ENCODE measurements at places on chromosomes 13 and 19.

DNA sequence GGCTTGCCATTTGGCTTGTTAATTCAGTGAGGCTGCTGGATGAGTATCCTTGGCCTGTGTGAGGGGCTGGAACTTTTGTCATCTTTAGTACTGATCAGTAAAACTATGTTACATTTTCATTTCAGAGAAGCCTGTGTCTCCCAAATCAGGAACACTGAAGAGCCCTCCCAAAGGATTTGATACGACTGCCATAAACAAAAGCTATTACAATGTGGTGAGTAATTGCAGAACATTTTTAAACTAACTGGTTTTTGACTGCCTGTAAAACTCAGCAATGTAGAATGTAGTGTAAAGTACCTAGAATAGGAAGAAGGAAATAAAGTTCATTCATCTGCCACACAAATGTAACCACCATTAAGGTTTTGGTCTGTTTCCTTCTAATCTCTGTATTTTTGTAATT lies 87.4 kb upstream of the TEX29 start:
- DNase-seq, result no peak

- no peak for DNase-seq
These were observed 607 bp downstream of the PLEKHJ1 start for GRCh38 chr19:2235381-2236063.

DNA sequence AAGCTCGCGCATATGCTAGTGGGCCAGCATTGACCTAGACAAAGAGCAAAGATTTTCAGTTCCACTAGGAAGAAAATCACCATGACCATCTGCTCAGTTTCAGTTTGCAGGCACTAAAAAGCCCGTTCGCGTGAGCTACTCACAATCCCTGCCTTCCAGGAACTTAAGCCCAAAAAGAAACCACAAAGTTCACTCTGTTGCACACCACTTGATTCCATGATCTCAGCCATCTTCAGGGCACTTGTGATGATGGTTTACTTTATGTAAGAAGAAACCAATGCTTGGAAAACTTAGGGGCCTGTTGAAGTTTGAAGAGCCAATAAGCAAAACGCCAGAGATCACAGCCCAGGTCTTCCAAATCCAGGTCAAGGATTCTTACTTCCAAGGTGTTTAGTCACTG lies 45.0 kb upstream of the SLC15A1 start:
- DNase-seq, result no peak

DNA sequence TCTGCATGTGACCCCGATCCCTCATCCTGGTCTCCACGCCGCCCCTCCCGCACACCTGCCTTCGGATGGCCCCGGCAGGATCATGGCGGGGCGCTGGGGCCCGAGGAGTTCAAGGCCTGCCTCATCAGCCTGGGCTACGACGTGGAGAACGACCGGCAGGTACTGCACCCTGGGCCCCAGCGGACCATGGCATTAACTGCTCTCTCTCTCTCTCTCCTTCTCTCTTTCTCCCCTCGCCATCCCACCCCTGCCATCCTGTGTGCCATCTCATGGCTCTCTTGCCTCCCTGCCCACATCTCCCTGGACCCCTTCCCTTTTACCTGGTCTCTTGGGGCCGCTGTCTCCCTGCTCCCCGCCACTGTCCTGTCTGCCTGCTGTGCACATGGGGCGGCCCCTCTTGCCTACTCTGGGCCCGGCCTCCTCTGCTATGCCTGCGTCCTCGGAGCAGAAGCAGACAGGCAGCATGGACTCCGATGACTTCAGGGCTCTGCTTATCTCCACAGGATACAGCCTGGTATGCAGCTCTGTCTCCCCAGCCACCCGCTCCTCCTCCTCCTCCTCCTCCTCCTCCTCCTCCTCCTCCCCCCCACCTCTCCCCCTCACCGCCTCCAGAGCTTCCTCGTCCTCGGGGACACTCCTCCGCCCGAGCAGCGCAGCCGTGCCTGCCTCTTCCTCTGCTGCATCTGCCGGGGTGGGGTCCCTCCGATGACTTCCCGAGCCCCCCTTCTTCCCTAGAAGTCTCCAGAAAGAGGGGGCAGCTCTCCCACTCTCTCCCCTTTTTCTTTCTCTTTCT lies 16.2 kb downstream of the CAPN12 start:
- no peak for DNase-seq

DNA sequence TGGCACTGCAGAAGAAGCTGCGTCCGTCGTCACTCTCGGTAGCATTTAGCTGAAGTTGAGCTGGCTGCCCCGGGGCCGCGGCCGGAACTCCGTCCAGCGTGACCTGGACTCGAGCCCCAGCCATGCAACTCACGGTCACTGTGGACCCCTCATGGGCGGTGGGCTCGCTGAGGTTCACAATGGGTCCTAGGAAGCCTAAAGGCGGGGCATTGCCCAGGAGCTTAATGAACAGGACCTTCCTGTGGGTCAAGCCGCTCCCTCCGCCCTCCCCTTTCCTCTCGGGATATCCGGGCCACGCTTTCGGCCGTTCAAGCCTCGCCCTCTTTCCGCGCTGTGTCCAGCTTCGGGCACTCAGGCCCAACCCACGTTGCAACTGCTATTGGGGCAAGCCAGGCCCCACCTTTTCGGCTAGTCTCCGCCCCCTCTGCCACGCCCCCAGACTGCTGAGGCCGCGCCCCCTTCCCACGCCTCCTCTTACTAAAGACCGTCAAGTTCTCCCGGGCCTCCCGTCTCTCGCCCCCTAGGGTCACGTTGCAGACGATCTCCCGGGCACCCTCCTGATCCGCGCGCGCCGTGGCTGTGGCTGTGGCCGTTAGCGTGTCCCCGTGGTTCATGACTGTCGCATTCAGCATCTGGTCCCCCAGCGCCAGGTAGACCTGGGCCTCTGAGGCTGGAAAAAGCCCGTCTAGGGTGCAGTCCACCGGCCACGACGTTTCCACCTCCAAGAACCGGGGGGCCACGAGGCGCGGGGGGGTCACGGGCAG lies 1.4 kb upstream of the RAVER1 start:
- peak; percentile 81 for DNase-seq

- DNase-seq, result no peak
These were observed 87.4 kb upstream of the ARHGEF7 start for GRCh38 chr13:111027458-111028439.

- no peak for DNase-seq
These were observed 975.5 kb downstream of the OLFM4 start for GRCh38 chr13:54004026-54004699.

- DNase-seq, result no peak
These were observed 7.3 kb upstream of the CYP2A7 start for GRCh38 chr19:40889366-40889765.

DNA sequence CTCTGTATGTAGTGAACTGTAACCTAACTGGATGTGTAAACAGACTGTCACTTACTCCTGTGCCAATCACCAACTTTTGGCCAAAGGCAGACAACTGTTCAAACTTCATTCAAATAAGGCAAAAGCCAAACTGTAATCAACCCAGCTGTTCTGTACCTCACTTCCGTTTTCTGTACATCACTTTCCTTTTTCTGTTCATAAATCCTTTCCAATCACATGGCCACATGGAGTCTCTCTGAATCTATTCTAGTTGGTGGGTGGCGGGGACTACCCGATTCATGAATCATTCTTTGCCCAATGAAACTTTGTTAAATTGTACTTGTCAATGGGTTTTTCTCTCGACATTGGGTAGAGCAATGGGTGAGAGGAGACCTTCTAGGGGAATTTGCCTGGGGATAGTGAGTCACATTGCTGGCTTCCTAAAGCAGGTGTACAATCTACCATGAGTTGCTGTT lies 178.3 kb upstream of the RFC3 start:
- DNase-seq, result no peak

GRCh38 chr13:23504180-23504579 lies 66.0 kb upstream of the TNFRSF19 start:
- no peak for DNase-seq

DNA sequence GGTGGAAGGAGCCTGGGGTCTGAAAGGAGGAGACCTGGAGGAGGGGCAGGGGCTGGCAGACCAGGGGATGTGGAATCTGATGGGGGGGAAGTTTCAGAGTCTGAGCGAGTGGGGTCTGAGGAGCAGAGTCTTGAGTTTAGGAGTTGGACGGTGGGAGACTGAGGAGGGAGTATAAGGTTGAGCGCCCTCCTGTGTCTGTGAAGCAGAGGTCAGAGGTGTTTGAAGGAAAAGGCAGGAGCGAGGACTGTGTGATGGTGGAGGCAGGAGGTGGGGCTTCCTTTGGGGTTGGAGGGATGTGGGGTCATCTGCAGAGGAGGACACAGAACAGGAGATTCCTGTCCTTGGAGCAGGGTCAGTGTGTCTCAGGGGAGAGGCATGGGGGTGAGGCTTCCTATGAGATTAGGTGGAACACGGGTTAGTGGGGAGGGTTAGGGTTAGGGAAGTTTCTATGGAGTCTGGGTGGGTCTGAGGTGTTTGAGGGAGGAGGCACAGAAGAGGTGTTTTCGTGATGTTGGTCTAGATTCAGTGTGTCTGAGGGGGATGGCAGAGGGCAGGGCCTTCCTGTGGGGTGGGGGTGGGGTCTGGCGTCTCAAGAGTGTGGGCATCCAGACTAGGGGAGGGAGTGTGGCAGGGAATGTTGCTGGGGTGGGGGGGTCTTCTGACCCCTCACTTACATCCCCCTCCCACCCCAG lies 8.3 kb downstream of the RYR1 start:
- DNase-seq, result peak; percentile 20

DNA sequence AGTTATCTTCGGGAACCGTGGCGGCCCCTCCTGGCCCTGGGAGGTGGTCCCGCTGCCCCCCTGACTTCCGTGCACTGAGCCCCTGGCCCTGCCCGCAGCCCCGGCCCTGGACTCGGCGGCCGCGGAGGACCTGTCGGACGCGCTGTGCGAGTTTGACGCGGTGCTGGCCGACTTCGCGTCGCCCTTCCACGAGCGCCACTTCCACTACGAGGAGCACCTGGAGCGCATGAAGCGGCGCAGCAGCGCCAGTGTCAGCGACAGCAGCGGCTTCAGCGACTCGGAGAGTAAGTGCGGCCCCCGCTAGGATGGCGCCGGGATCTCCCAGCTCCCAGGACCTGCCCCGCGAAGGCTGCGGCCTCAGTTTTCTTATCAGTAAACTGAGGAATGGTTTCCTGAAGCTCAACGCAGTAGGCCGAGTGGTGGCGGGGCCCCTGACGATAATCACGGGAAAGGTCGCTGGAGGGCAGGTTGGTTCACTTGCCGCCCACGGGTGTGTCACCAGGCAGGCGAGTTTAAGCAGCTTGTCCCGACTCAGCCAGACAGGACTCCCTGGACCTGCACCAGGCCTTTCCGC lies 924 bp downstream of the RGCC start:
- DNase-seq, result peak; percentile 17

DNA sequence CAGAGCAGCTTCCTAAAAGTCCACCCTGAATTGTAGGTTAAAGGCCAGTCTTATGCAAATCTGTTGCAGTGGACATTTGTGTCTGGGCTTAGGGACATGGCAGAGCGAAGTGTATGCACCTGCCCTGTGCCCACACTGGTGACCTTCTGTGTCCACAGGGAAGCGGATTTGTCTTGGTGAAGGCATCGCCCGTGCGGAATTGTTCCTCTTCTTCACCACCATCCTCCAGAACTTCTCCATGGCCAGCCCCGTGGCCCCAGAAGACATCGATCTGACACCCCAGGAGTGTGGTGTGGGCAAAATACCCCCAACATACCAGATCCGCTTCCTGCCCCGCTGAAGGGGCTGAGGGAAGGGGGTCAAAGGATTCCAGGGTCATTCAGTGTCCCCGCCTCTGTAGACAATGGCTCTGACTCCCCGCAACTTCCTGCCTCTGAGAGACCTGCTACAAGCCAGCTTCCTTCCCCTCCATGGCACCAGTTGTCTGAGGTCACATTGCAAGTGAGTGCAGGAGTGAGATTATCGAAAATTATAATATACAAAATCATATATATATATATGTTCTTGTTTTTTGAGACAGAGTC lies 25.5 kb downstream of the CYP2B6 start:
- DNase-seq, result no peak

GRCh38 chr13:83702021-83702420 lies 180.3 kb downstream of the SLITRK1 start:
- DNase-seq, result no peak

DNA sequence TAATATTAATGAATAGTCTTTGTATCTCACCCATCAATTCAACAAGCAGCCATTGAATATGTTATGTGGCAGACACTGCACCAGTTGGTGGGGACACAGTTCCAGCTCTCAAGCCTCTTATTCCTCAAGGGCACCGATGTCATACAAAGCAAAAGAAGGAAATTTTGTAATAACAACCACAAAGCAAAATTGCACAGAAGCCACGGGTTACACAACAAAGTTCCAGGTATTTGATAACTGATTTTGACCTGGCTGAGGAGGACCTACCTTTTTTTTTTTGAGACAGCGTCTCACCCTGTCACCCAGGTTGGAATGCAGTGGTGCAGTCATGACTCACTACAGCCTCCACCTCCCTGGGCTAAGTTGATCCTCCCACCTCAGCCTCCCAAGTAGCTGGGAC lies 266.7 kb downstream of the FOXO1 start:
- DNase-seq, result no peak

DNA sequence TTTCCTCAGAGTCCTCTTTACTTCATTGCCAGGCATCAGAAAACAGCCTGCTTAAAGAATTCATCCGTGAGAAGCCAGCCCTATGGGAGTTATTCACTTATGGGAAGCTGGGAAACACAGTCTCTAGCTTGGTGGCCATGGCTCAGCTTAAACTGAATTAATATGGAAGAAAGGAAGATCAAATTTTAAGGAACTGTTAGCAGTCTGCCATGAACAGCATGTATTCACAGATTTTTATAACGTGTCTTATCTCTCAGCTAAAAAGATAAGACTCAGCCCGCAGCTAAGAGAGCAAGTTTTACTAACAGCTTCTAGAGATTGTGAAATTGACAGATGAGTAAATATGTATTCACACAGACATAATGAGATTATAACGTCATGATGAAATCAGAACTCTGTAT lies 253.7 kb upstream of the RXFP2 start:
- DNase-seq, result peak; percentile 33

DNA sequence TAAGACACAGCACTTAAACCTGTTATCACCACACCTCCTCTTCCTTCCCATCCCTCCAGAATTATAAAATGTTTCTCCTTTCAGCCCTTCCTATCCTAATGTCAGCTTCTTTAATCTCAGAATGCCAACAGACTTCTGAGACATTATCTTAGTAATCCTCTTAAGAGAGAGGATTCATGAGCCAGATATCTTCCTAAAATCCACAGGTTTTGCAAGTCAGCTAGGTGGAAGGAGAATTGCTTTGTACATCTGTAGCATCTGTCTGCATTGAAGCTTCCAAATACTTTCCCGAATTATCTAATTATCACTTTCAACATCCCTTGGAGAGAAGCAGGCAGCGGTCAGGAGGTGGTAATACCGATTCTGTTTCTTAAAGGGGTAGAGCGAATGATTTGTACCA lies 179.1 kb downstream of the DCT start:
- DNase-seq, result no peak

DNA sequence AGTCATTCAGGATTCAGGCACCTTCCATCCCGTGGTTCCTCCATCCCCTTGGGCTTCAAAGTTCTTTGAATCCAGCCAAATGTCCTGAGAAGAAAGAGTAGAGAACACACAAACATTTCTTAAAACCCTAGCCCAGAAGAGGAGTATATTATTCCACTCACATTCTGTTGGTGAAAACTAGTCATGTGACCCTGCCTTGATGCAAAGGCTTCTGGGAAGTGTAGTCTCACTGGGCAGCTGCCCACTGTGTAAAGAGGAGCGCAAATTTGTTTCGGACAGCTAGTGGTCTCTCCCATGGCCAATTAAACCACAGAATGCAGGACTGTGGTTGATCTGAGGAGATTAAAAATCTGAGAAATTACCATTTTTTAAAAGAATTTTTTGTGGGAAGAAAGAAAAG lies 304.4 kb downstream of the SUCLA2 start:
- no peak for DNase-seq
